ENCODE measurements at places on chromosomes 1 and 21.

DNA sequence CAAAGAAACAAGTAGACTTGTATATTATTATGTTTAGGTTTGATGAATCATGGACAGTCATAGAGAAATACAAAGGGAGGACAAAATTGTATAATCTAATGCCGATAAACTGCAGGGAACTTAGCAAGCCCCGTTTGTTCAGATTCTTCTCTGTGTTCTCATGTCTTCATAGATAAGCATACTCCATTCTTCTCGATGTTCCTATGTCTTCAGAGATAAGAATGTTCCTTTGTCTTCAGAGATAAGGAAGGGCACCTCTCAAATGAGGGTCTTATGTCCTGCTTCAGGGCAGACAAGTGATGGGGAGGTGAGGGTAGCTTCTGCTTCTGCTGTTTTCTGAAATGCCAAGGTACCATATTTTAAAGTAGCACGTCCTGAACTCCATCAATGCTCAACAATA, 19.7 kb upstream of the TADA1 start:
- no peak for DNase-seq

DNA sequence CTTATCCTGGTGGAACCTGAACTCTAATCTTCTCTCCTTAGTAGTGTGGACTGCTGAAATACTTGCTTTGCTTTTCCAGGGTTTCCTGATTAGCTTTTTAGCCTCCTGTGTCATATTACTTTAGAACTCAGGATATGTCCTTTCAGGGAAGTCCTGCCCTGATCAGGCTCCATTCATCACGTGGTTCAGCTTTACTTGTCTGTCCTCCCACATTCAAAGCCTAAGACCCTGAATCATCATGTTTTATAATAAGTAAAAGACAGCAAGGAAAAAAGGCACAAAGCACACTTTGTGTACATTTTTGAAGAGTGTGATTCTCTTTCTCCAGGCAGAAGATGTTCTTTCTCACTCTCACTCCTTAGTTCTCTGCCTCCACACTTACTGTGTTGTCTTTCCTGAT, 70.6 kb downstream of the PATJ start:
- no peak for DNase-seq

GRCh38 chr1:247385283-247385682, 30.7 kb upstream of the NLRP3 start:
- no peak for DNase-seq

DNA sequence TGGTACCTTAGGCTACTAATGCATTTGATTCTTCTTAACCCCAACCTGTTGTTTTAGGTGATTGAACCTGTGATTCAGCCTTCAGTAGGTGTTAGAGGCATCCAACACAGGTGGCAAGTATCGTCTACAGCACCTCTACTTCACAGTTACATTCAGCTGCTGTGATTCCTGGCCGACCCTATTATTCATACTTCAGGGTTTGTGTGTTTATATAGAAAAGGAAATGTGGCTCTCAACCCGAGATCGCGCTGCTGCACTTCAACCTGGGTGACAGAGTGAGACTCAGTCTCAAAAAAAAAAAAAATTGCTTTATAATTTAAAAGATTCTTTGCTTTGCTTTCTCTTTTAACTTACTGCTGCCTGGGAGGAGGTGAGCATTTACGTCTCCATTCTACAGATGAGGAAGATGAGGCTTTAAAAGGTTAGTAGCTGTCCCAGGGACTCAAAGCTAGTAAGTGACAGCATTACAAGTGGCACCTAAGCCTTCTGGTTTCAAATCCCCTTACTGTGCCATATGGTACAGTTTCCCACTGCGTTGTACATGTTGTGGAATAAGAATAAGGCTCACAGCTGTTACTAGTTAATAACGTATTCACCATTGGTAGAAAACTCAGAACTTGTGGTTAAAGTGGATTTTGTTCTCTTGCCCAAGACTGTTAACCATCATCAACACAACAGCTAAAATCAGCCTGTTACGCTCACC, 9.9 kb upstream of the GPR25 start:
- no peak for DNase-seq

DNA sequence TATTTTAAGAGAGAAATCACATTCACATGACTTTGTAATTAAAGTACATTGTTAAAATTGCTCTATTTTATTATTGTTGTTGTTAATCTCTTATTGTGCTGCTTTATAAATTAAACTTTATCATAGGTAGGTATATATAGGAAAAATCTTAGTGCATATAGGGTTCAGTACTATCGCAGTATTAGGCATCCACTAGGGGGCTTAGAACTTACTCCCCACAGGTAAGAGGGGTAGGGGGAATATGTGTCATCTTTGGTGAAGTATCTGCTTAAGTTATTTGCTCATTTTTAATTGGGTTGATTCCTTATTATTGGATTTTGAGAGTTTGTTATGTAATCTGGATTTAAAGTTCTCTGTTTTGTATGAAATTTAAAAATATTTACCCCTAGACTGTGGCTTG, 385.2 kb downstream of the DUSP10 start:
- no peak for DNase-seq

- DNase-seq, result peak; percentile 51
Observed at GRCh38 chr1:210624722-210625121, 296.0 kb downstream of the HHAT start.

GRCh38 chr1:92066321-92066720, 8.9 kb downstream of the SETSIP start:
- no peak for DNase-seq

- DNase-seq, result no peak
Observed at GRCh38 chr21:44602463-44602850, 2.1 kb downstream of the KRTAP10-7 start.

GRCh38 chr1:55076356-55076755, 37.0 kb downstream of the PCSK9 start:
- no peak for DNase-seq

DNA sequence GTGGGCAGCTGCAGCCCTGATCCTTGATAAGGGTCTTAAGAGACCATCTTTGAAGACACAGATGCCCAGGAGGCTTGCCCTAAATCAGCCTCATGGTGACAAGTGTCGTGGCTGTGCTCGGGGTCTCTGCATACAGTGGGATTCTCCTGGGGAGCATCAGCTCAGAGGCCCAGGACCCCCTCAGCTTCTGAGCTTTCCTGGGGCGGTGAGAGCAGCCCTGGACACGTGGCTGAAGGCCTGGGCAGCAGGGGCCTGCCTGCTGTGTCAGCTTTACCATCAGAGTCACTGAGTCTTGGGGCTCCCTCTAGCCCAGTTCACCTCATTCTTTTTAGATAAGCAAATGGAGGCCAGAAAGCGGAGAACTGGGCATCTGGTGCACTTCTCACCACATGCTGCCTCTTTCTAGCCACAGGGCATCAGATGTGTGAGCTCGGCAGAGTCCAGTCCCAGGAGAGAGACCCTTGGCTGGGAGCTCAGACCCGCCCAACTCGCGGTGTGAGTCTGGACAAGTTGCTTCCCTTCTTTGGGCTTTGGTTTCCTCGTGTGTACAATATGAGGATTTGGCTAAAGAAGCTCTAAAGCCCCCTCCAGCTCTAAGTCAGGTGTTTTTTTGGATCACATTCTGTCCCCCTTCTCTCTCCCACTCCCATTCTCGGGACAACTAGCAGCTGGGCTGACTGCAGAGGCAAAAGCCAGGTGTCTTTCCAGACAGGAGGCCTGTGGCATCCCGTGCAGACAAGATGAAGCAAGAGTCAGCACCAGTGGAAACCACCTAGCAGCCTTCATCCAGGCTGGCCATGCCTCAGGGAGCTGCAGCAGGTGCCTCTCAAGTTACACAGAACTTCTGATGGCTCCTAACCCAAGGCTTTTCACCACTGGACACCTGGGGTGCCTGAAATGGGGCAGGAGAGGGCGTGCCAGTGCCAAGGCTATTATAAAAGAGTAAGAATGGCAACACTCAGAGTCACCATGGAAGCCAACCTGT, 119.1 kb downstream of the KCNN3 start:
- DNase-seq, result no peak
